ENCODE measurements at places on chromosomes 5 and 9.

DNA sequence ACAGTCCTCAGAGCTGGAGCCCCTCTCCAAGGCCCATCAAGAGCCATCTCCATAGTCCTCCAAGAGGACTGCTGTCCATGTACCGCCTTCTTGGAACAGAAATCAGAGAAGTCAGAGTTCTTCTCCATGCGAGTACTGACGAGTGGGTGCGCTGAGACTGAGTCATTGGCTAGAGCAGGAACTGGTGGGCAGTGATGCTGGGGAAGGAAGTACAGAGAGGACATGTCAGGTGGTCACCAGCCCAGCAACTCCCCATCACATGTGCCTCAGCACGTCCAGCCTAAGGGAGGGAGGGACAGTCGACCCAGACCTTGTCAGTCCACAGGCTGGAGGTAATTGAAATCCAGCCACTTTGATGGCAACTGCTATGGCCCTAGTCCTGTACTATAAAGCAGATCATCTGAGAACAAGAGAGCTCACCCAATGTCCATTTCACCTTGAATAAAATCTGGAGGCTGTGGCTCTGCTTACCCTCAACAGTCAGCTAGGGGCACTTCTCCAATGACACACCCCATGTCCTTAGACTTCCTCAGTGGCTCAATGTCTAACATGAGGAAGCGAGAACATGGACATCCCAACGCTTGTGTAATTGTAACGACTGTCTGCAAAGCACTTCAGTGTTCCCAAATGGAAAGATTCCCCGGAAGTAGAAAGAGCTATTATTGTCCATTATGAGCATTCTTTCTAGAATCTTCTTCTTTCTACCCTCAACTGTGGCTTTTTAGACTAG is 15.0 kb upstream of the FBP1 start:
- DNase-seq: no peak

GRCh38 chr5:73189871-73190376 is 16.9 kb downstream of the TMEM174 start:
- DNase-seq: no peak

GRCh38 chr5:118007262-118007661 is 981.1 kb downstream of the DTWD2 start:
- no peak for DNase-seq

DNA sequence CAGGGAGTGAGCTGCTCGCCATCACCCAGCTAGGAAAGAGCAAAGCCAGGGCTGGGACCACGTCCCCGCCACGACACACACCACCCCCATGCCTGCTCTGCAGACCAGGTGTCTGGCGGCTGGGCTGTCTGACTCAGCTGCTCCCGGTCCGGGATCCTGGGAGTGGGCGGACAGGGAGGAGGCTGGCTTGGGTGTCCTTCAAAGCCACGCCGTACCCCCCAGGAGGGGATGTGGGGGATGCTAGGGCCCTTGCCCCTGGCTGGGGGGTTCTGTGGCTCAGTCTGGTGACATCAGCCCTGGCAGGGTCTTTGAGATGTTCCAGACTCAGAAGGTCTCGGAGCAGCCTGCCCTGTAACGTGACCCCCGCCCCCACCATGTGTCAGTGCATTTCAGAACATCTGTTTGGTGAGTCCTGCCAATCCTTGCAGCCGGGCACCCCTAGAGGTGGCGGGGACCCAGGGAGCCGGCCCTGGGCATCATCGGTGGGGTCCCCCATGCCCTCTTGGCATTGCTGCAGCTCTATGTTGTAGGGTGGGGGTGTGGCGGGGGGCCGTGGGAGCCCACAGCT is 62.3 kb downstream of the HMCN2 start:
- no peak for DNase-seq

- no peak for DNase-seq
Measured at GRCh38 chr5:103345461-103345860, 86.9 kb downstream of the MACIR start.

DNA sequence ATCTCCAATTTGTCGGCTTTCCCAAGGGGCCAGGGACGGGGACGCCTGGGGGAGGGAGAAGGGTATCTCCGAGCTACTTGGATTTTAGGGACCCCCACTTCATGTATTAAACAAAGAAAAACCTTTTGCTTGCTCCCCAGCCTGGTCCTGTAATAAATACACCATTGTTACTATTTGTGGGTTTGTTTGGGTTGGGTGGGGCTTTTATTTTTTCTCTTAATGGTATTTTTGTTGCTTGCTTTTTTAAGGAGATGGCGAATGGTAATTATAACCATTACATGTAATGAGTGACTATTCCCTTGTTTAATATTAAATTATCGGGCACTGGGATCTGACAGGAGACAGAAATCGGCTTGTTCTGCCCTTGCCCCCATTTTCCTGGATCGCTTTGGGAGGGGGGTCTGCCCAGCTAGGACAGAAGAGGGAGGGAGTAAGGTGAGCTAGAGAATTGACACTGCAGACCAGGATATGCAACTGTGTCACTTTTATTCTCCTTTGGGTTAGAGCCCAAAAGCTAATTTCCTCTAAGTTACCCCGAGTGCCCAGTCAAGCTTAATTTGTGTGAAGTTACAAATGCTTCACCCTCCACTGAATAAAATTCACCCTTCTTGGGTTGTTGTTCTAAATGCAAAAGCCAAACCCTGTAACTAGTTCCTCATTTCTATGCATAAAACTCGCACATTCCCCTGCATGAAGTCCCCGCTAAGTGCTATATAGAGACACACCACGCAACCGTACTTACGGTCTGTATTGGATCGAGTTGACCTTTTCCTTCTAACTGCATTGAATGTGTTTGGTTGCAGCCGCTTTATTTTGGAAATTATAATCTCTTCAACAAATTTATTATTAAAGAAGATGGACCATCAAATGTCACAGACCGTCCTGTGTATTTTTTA is 1.6 kb upstream of the ZNF608 start:
- no peak for DNase-seq

GRCh38 chr9:19624519-19624918 is 164.3 kb downstream of the SLC24A2 start:
- no peak for DNase-seq

- DNase-seq: no peak
Measured at GRCh38 chr9:73775757-73776156, 624.1 kb downstream of the ANXA1 start.

DNA sequence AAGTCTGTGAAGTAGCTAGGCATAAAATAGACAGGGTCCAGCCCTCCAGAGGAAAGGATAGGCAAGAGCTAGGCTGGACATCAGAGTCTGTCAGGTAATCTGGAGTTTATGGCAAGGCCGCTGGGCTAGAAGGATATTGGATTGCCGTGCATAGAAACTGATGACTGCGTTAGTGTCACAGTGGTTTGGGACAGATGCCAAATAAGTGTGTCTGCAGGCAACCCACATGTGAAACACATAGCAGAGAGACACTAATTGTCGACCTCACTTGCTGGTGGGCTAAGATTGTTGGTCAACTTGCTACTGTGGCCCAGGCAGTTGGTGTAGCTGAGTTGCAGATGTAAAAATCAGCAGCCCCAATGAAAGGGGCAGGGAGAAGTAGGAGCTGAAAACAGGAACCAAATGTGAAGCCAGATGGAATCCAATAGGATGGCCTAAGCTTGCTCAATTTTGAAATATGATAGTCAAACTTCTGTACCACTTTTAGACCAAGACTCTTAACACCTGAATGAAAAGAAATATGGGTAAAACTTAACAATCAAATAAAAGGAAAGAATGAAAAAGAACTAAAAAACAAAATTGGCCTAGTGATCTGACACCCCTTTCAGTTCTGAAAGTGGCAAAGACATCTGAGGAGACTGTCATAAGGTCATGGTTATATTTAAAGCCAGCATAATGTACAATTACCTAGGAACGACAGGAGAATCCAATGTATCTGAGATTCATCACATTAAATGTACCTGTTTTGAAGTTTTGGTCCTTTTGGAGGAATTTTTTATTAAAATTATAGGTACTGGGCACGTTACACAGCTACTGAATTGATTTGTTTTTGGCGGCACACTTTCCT is 243.3 kb upstream of the ACTBL2 start:
- no peak for DNase-seq
